ENCODE measurements at places on chromosomes 7 and 10.

GRCh38 chr7:19533266-19533665, 175.6 kb downstream of the POLR1F start:
- no peak for DNase-seq
- no peak overlapping the region for H3K27ac ChIP-seq
- no peak overlapping the region for H3K4me3 ChIP-seq

DNA sequence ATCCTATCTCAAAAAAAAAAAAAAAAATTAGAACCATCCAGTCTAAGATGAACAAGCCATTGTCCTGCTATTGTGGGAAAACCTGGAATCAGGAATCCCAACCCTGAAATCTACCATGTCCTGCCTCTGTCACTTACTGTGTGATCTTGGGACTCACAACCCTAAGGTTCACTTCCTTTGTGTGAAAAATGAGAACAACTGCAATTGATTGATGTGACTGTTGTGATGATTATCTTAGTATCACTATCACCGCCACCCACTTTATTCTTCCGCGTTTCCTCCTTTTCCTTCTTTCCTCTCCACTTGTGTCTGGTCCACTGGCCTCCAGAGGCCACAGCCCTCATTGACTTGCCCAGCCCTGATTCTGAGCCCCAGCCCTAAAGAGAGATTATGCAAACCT, 12.6 kb upstream of the PRTFDC1 start:
- no peaks in the 10 kb centered on the region for H3K36me3 ChIP-seq
- no peak overlapping the region for H3K4me3 ChIP-seq
- no peak for DNase-seq
- no peak overlapping the region for H3K27ac ChIP-seq

GRCh38 chr10:125200396-125200795, 40.0 kb upstream of the CTBP2 start:
- no peaks in the 10 kb centered on the region for H3K4me1 ChIP-seq
- no peak overlapping the region for H3K4me3 ChIP-seq
- no peak overlapping the region for H3K27ac ChIP-seq
- DNase-seq = no peak
- no peaks in the 10 kb centered on the region for H3K27me3 ChIP-seq
- H3K36me3 ChIP-seq = no peaks in the 10 kb centered on the region

GRCh38 chr10:90226517-90226916, 525.1 kb downstream of the KIF20B start:
- DNase-seq = no peak
- H3K27ac ChIP-seq = no peak overlapping the region
- no peak overlapping the region for H3K4me3 ChIP-seq
- H3K36me3 ChIP-seq = peaks cover 4% of the 10 kb centered on the region
- H3K4me1 ChIP-seq = no peaks in the 10 kb centered on the region

DNA sequence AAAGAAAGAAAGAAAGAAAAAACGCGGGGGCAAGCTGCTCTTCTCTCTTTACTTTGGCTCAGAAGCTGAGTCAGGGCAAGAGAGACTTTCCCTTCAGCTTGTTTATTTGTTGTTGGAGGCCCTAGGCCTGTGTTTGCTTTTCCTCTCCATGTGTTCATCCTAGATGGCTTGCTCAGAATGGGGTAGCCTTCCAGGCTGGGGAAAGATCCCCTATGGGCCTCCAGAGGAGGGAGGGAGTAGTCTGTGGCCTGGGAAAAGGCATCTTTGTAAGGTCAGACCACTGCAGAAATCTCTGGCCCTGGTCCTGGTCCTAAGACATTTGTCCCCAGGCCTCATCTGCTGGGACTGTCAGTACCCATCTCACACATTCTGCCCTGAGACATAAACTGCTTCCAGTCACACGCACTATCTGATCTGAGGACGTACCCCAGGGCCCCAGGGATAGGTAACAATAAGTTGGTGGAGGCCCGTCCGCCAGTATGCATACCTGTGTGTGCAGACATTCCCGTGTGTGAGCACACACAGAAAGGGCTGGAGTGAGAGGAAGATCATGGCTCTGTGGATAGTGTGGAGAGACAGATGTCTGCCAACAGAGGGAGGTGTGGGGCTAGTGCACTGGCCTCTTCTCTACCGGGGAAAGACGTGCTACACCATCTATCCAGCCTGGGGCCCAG, 4.9 kb upstream of the SCD start:
- H3K27me3 ChIP-seq = no peaks in the 10 kb centered on the region
- DNase-seq = peak; percentile 34
- H3K27ac ChIP-seq = peak overlapping the region; percentile 35
- no peaks in the 10 kb centered on the region for H3K36me3 ChIP-seq
- H3K4me3 ChIP-seq = no peak overlapping the region

DNA sequence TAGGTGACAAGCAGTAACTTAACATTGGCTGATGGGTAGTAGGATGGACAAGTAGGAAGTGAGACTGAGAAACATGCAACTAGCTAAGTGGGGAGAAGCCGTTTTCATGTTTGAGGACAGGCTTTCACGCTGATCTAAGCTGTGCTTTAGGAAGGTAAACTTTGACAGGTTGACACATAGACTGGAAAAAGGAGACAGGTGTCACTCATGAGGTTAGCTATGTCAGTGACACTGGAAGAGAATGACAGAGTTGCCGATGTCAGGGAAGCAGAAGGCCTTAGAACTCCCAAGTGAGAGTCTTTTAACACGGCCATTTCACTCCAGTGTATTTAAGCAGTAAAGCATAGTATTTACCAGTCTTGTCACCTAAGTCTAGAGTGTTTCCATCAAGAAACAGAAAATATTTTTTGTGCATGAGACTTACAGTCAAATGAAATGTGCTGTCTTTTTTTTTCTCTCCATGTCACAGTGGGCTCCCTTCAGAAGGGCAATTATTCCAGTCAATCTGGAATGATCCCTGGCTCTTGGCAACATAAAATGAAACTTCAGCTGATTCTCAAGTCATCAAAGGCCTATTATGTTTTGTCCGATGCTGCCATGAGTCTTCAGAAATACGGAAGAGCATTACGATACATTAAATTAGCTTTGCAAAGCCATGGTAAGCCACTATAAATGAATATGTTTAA, 20.6 kb downstream of the EDRF1 start:
- H3K27ac ChIP-seq = no peak overlapping the region
- no peaks in the 10 kb centered on the region for H3K4me1 ChIP-seq
- H3K27me3 ChIP-seq = no peaks in the 10 kb centered on the region
- DNase-seq = no peak
- peaks cover 13% of the 10 kb centered on the region for H3K36me3 ChIP-seq

- no peak overlapping the region for H3K4me3 ChIP-seq
- DNase-seq = no peak
- H3K27ac ChIP-seq = no peak overlapping the region
- H3K27me3 ChIP-seq = no peaks in the 10 kb centered on the region
- H3K36me3 ChIP-seq = no peaks in the 10 kb centered on the region
These were observed 50.6 kb upstream of the MTURN start for GRCh38 chr7:30084212-30084611.

DNA sequence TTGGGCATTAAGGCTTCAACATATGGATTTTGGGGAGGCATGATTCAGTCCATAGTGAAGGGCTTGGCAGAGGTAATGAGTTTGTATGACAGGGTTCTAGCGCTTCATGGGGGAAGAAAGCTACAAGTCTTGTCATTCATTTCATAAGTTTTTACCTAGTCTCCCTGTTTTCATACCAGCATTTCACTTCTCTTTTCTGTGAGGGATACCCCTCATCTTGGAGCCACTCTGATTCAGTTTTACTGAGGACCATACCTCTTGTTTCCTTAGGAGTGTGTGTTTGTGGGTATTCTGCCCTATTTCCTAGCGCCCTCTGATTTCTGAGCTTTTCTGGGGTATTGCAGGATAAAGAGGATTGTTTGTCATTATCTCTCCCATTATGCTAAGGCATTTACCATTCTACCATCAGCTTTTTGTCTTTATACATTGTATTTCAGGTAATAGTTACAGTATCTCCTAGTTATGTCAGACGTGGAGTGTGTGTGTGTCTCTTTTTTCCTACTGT, 6.8 kb downstream of the RSBN1L start:
- no peaks in the 10 kb centered on the region for H3K4me1 ChIP-seq
- no peaks in the 10 kb centered on the region for H3K36me3 ChIP-seq
- no peak overlapping the region for H3K4me3 ChIP-seq
- H3K27me3 ChIP-seq = no peaks in the 10 kb centered on the region

- no peak for DNase-seq
- no peaks in the 10 kb centered on the region for H3K4me1 ChIP-seq
- peak overlapping the region; percentile 58 for H3K4me3 ChIP-seq
- H3K36me3 ChIP-seq = no peaks in the 10 kb centered on the region
- H3K27me3 ChIP-seq = peaks cover 7% of the 10 kb centered on the region
- no peak overlapping the region for H3K27ac ChIP-seq
These were observed 346.9 kb downstream of the DNAJB6 start for GRCh38 chr7:157683747-157684156.

DNA sequence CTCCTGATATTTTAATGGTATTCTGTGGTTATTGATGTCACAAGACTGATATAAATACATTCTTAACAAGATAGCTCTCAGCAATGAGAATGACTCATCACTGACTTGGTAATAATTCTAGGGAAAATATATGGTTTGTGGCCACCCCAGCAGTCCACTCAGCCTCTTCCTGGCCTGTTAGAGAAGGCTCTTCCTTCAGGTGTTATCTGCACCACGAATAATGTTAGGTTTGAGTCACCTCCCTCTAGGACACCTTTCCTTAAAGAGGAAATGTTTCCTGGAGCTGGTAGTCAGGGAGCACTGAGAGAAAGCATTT, 163.3 kb downstream of the SVIL start:
- H3K27me3 ChIP-seq = no peaks in the 10 kb centered on the region
- no peak for DNase-seq
- H3K4me1 ChIP-seq = no peaks in the 10 kb centered on the region
- H3K36me3 ChIP-seq = no peaks in the 10 kb centered on the region

DNA sequence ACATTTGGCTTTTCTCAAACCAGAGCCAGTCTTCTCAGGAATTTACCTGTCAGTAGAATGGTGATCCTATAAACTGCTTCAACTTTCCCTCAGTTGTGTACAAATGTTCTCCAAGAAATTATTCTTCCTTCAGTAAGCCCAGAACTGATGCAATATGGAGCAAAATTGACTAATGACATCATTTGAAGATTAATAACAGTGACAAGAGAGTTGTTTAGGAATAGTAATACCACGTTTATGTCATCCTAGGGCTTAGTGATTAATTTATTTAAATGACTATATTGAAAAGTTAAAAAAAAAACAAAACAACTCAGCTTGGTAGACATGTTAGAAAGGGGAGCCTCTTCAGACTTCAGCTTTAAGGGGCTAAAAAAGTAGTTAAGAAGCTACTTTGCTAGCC, 933.2 kb downstream of the GATA3 start:
- no peaks in the 10 kb centered on the region for H3K27me3 ChIP-seq
- H3K36me3 ChIP-seq = no peaks in the 10 kb centered on the region
- H3K27ac ChIP-seq = no peak overlapping the region

GRCh38 chr10:124670849-124671248, 73.3 kb downstream of the FAM53B start:
- peaks cover 4% of the 10 kb centered on the region for H3K4me1 ChIP-seq
- no peak overlapping the region for H3K4me3 ChIP-seq
- no peaks in the 10 kb centered on the region for H3K27me3 ChIP-seq
- no peak for DNase-seq

GRCh38 chr7:52135403-52135802, 818.8 kb upstream of the COBL start:
- H3K27ac ChIP-seq = no peak overlapping the region
- no peaks in the 10 kb centered on the region for H3K36me3 ChIP-seq
- H3K4me1 ChIP-seq = no peaks in the 10 kb centered on the region
- H3K4me3 ChIP-seq = no peak overlapping the region
- DNase-seq = no peak

GRCh38 chr10:129938460-129938859, 25.6 kb downstream of the EBF3 start:
- H3K27ac ChIP-seq = no peak overlapping the region
- H3K36me3 ChIP-seq = no peaks in the 10 kb centered on the region
- no peaks in the 10 kb centered on the region for H3K4me1 ChIP-seq
- H3K27me3 ChIP-seq = no peaks in the 10 kb centered on the region
- no peak overlapping the region for H3K4me3 ChIP-seq
- DNase-seq = no peak

- DNase-seq = no peak
- H3K4me3 ChIP-seq = no peak overlapping the region
- H3K4me1 ChIP-seq = peaks cover 12% of the 10 kb centered on the region
These were observed 1.6 kb upstream of the IDI1 start for GRCh38 chr10:1050554-1050953.

DNA sequence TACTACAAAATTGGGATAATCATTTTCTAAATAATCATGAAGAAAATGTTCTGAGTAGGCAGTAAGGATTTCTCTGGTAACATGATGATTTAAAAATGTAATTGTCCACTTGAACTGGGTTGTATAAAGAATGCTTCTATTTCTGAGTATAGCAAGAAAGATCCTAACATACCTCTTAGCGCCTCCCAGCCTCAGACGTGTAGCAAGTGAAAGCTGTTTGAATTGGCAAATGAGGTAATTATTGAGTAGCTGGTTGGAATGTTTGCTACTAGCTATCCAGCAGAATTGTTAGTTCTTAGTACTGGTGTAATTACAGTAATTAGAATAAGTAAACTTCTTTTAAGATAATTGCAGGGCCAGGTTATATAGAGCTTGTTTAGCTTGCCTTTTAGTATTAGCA, 47.9 kb downstream of the SEPTIN7 start:
- DNase-seq = no peak
- H3K4me3 ChIP-seq = no peak overlapping the region
- no peaks in the 10 kb centered on the region for H3K4me1 ChIP-seq

GRCh38 chr10:70169649-70170364, 507 bp downstream of the SAR1A start:
- H3K27ac ChIP-seq = peak overlapping the region; percentile 97
- peak overlapping the region; percentile 91 for H3K4me3 ChIP-seq
- no peak for DNase-seq
- peaks cover 5% of the 10 kb centered on the region for H3K4me1 ChIP-seq
- no peaks in the 10 kb centered on the region for H3K27me3 ChIP-seq

- no peak overlapping the region for H3K27ac ChIP-seq
- no peaks in the 10 kb centered on the region for H3K27me3 ChIP-seq
- H3K4me3 ChIP-seq = no peak overlapping the region
These were observed 61.7 kb upstream of the ELN start for GRCh38 chr7:73966062-73966940.

Data from breast epithelium (tissue), 4 donors.